ENCODE measurements at places on chromosomes 2 and 18. TPM values are rescaled to one million over a fixed set of nuclear protein-coding genes. Genes with fewer than 3 reads are reported as not detected.

DNA sequence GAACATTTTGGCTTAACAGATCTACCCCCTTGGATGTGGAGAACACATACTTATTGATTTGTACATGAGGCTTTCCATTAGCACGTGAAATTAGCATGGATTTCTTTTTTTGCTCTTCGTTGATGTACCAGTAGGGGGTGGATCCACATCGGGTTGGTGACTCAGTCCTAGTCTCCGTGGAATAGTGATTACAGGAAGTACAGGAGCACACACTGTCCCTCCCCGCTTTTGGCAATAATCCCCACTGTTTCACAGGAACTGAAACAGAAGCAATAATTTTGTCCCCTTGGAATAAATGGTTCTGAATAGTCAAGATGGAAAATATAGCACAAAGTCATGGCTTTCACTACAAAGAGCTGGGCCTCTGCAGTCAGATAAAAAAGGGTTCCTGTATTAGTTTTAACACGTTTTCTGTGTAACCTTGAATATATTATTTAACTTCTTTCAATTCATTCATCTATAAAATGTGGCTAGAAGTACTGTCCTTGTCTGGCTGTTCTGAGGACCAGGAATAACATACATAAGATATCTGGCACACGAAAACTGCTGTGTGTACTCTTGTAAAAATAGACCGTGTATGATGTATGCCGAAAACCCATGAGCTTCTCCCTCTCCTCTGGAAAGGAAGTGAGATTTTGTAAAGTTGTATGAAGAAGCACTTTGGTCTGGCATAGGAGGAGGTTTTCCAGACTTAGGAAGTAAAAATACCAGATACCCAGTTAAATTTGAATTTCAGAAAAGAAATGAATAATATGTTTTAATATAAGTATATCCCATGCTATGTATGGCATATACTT is 229.2 kb downstream of the GALR1 start:
- no peak for DNase-seq

The TTR gene
- total RNA-seq: not detected

The ABCG8 gene
- not detected for total RNA-seq

DNA sequence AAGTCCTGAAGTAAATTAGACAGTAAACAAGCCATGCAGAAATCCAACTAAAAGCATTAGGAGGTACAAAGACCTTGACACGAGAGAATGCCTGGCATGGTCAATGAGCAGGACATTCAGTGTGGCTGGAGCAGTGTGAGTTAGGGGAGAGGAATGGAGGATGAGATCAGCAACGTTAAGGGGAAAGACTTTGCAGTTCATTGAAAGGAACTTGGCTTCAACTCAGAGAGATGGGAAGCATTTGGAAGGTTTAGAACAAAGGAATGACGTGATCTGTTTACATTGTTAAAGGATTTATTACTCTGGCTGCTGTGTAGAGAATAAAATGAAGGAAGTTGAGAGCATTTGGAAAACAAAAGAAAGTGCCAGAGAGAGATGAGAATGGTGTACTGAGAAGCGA is 621.3 kb downstream of the XIRP2 start:
- DNase-seq: no peak

DNA sequence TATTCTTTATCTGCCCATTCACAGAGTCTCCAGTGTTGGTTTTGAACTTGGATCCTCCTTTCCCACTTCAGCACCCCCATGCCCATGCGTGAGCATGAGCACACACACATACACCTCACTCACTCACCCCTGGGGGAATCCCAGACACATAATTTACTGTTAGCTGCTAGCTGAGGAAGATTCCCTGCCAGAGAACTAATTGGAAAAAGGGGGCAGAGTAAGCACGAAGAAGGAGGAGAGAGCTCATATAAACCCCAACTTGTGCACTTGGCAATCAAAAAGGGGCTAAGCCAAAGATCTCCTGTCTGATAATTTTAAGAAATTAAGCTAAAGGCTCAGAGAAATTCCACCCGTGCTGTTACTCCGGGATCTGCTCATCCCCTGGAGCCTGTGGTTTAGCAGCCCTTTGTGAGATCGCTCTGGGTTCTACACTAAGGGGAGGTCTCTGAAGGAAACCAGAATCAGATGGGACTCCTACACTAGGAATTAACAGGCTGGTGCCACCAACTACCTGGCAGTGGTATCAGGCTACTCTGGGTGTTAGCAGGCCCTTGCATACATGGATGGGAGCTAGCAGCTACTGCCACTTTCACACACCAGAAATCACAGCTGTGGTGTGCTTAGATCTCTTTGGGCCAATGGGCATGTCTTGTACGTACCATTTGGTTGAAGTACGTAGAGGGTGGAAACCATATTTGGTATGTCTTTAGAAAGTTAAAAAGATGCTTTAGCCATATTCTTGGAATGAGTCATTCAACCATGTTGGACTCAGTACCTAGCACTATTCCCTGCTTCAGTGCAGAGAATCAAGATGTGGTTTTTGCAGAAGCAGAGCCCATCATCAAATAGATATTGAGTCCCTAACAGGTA is 95.6 kb upstream of the SLC14A2 start:
- DNase-seq: no peak

- no peak for DNase-seq
These were observed 503.9 kb downstream of the IRS1 start for GRCh38 chr2:226295681-226296080.
